B cell (primary cell): ENCODE measurements at places on chromosomes 16 and 17.
A peak's percentile ranks its signal among the peaks of the same experiment; 100 is the strongest.

DNA sequence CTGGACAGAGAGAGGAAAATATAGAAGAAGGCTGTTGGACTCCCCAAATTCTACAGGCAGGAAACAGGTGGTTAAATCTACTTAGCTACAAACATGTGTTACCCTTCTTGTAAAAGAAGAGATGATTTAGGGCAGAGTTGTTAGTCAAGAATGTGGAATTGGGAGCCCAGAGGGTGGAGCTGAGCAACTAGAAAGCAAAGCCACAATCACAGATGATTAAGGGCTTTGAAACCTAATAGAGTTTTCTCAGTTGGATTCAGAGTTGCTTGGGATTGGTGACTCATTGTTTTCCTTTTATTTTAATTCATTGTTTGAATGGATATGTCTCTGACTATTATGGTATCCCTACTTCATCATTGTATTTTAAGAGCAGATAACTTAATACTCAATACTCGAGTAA, 6.2 kb downstream of the ACSM5 start:
- DNase-seq = no peak

- DNase-seq = no peak
Observed at GRCh38 chr16:65828296-65828695, 538.2 kb upstream of the CDH5 start.

DNA sequence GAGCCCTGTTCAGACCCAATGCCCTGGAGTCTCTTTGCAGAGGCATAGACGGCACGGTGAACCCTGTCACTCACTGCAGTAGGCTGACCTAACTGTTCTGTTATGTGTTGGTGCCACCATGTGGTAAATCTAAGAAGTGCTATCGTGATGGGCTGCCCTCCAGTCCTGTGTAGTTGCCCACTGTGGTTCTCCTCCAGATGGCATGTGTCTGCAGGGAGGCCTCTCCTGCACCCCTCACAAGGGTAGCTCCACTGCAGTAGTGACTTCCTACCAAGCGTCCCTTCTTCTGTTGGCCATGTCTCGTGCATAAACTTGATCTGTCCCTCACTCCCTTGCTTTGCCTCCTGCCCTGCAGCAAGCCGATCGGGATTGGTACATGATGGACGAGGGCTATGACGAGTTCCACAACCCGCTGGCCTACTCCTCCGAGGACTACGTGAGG, 5.8 kb downstream of the DHX38 start:
- peak; percentile 66 for DNase-seq

DNA sequence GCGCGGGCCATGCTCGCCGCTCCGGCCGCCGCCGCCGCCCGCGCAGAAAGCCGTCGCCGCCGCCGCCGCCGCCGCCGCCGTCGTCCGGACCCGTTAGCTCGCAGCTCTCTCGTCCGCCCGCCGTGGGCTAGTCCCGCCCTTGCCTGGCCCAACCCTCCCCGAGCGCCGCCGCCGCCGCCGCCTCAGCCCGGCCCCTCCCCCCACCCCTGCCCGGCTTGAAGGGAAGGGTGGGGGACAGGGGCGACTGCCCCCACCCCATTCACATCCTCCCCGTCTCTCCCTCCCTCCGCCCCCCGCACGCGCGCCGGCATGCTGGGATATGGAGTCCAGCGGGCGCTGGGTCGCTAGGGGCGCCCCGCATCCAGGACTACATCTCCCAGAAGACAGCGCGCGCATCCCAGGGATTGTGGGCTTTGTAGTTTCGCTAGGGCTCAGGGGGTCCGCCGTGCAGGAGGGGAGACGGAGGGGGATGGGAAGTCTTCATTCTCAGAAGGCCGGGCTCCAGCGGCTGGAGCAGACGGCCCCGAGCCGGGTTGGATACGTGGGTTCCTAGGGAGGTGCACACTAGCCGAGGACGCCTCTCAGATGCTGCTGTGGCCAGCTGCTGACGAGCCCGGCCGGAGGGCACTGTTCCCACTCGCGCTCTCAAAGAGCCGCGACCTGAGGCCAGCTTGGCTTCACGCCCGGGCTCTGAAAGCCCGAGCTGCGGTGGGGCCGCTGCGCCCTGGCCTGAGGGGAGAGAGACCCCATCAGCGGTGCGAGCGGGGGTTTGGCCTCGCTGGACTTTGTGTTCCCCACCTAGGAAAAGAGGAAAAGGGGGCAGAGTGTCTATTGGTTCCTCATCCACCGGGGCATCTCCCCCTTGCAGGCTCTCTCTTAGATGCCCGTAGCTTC, at the start of gene ST3GAL2:
Gene ST3GAL2, minus strand, starts transcription at position 132 of the 894 bp plus-strand sequence. CDS start 40,570 bp downstream, outside the sequence.
- DNase-seq = peak; percentile 93

DNA sequence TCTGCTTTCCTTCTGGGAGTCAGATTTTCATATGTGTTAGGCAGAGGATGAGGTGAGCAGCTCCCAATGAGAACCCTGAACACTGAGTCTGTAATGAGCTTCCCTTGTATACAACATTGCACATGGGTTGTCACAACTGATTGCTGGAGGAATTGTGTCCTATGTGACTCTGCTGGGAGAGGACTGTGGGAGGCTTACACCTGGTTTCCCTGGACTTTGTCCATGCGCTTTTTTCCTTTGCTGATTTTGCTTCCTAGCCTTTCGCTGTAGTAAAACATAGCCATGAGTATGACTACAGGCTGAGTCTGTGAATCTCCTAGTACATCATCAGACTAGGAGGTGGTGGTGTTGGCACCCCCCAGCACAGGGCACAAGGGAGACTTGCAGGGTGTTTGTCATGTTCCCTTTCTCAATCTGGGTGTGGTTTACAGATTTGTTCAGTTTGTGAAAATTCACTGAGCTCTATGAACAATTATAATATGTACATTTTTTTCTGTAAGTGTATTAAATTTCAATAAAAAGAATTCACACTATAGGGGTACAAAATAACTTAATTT, 1.7 kb upstream of the PLK1 start:
- no peak for DNase-seq
